Dermis blood vessel endothelial cell (primary cell): ENCODE measurements at places on chromosomes 12 and 14.
A peak's percentile ranks its signal among the peaks of the same experiment; 100 is the strongest.

- DNase-seq = no peak
These were observed 37.1 kb downstream of the CHGA start for GRCh38 chr14:92959761-92960680.

- no peak for DNase-seq
These were observed 7.7 kb upstream of the CKAP4 start for GRCh38 chr12:106255493-106255892.

DNA sequence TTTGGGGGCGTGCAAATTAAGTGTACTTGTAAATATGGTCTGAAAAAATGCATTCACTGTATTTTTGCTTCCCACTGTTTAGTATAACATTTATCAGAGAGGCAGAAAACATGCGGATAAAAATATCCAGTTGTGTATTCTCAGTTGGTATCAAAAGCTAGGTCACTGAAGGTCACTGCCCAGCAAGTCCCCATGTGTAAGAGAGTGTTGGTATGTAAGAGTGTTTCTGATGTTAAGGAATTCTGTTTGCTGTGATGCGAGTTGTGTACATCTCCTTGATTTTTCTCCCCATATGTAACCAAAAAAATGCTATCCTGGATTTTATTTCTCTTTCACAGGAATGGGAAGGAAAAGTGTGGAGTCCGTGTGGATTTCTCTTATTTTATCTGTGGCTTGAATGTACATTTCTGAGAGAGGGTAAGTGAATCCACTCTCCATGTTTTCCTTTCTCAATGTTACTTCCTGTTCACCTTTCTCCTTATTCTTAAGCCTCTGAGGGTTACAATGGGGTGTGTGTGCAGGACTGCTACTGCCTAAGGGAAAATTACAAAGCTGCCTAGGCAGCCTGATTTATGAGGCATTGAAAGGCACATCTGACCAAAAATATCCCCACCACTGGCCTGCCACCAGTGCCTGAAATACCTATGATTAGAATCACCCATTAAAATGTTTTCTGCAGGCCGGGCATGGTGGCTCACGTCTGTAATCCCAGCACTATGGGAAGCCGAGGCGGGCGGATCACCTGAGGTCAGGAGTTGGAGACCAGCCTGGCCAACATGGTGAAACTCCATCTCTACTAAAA, 97.9 kb upstream of the USP44 start:
- peak; percentile 51 for DNase-seq

DNA sequence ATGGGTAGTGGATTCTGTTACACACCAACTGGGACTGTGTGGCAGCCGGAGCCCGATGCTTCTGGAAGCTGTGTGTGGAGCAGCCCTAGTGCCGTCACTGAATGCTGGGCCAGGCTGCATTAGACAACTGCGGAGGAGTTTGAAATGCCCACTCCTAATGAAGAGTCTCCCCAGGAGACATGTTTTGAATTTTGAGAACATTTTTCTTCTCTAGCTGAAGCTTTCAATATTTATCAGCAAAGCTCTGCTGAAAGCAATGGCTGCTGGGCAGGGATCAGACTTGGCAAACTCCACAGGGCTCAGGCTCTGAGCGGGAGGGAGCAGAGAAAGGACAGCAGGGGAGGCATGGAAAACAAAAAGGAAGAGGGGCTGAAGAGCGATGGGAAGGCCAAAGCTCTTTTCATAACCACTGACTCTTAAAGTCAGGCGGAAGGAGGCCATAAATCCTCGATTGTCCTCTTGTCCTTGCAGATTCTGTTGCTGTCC, 189.1 kb downstream of the MON2 start:
- DNase-seq = no peak

DNA sequence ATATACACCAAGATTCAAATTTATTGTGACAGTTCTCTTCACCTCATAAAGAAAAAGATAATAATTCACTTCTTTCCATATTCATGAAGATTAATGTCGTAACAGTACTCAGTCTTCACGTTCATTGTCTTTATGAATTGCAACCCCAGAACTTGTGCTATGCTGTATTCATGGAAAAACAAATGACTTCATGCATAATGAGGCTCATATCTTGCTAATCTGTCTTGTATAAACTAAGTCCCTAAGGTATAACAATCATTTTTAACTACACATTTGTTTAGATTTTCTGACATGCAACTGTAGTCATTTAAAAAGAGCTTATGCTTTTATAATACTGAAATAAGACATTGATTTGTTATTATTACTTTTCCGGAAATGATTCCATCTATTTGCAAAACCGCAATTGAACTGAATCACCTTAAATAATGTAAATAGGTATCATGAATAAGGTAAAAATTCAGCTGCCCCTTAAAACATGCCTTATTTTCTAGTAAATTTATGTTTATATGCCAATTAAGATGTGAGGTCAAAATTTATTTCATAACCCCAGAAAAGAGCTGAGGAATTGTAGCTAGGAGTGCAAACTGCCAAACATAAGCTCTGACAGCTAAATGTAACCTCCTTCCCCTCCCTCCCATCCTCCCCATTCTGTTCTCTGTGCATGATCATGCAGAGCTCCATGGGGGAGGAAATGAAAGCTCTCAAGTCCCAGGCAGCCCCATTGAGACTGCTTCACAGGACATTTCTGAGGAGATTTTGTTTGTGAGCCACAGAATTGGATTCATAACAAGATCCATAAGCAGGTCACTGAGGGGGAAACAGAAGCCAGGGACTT, 301.6 kb downstream of the ATP23 start:
- peak; percentile 20 for DNase-seq

DNA sequence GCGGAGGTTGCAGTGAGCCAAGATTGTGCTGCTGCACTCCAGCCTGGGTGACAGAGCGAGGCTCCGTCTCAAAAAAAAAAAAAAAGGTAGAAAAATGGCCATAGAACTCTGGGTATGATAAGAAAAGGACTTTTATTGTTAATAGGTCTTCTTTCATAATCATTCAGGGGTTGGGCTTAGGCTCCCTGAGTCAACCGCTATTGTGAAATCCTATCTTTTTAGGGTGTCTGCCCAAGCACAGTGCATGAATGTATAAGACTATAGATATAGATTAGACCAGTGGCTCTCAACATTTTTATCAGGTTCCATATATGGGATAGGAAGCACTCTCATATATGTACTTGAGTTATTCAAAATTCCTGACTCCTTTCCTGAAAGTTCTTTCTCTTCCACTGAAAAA, 48.7 kb upstream of the USP15 start:
- DNase-seq = no peak
